ENCODE measurements at places on chromosomes 6 and 20. TPM values are rescaled to one million over a fixed set of nuclear protein-coding genes. Genes with fewer than 3 reads are reported as not detected.

DNA sequence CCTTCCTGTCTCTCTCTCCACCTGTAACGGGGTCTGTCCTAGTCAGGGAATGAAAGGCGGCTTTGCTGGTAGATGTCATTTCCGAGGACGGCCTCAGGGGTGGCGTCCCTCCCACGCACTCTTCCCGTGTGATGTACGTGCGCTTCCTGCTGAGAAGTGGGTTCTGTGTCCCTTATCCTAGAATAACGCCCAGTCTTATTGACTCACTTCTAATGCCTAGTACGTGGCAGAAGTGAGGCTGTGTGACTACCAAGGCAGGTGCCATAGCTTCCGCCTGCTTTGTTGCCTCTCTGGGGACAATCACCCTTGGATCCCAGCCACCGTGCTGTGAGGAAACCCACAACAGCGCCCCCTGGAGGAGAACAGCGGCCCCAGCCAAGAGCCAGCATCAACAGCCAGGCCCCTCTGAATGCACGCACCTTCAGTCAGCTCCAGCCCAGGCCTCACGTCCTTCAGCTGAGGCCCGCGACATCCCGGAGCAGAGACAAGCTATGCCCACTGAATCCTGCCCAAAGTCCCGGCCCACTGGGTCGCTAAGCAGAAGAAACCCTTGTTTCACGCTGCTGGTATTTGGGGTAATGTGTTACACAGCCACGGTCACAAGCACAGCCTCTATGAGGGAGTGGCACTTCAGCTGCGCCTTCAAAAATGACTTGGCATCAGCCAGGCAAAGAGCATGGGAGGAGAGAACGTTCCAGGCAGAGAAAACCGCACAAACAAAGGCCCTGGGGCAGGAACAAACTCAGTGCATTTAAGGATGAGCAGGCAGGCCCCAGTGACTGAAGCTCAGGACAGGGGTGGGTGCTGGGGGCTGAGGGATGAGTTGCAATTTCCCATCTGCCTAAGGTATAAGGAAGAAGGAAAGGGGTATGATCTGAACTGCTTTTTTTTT lies 224.2 kb downstream of the NFATC2 start:
- DNase-seq = no peak

DNA sequence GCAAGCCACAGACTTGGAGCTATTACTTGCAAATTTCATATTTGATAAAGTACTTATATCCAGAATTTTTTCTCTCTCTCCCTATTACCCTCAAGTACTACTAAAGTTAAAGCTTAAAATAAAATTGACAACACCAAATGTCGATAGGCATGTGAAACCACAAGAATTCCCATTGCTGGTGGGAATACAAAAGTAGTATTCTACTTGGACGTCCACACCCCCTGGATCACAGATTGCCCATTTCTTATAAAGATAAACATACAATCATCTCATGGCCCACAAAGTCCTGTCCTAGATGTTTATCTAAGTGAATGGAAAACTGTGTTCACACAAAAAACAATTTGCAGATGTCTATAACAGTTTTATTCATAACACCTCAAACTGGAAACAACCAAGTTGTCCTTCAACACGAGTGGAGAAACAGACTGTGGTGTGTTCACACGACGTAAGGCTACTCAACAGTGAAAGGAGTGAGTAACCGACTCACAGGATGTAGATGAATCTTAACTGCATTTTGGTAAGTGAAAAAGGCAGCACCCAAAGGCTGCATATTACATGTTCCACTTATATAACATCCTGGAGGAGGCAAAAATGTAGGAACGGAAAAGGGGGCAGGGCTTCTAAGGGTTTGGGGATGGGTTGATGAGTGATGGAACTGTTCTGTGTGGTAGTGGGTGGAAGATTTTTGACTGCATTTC lies 297.4 kb downstream of the THBS2 start:
- DNase-seq = no peak

- DNase-seq = no peak
These were observed 59.6 kb downstream of the NCOA7 start for GRCh38 chr6:125850361-125850760.

DNA sequence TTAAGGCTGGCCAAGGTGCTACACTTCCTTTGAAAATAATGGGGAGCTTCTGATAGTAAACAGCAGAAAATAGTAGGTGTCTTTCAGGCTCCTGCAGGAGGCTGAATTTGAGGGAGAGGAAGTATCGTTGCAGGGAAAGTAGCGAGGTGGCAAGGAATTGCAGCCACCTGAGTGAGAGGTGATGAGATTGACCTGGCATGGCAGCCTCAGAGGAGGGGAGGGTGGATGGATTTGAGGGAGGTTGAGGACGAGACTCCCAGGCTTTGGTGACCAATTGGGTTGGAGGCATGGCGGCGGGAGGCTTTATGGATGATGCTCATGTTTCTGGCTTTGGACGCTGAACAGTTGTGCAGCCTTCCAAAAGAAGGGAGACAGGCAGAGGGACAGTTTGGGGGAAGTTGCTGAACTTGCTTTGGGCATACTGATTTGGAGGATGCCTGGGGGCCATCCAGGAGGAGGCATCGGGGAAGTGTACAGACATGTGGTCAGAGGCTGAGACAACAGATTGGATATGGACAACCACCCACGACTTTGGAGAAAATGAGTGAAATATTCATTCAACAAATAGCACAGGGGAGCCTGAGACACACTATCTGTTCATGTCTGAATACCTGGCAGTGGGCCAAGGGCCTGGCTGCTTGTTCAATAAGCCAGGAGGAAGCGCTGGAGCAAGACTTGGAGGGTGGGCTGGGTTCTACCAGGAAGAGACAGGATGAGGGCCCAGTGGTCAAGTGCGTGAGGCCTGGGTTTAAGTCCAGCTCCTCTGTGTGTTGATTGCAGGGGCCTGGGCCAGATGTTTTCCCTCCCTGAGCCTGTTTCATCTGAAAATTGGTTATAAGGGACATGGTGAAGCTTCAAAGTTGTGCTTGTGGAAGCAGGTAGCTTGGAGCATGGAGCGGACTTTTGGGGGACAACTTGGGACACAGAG lies 113.2 kb downstream of the CEBPB start:
- peak; percentile 88 for DNase-seq

GRCh38 chr6:170443151-170443662 lies 109.9 kb downstream of the PSMB1 start:
- DNase-seq = peak; percentile 45

GRCh38 chr6:113968472-113968871 lies 2.5 kb downstream of the HDAC2 start:
- DNase-seq = no peak

TP53RK gene
- 10.4 TPM for total RNA-seq

Measured in aorta (tissue), 5 donors.